ENCODE measurements at places on chromosomes 13 and 19. TPM values are rescaled to one million over a fixed set of nuclear protein-coding genes. Genes with fewer than 3 reads are reported as not detected.
A peak's percentile ranks its signal among the peaks of the same experiment; 100 is the strongest.

Gene ATP1A3
- not detected for total RNA-seq

DNA sequence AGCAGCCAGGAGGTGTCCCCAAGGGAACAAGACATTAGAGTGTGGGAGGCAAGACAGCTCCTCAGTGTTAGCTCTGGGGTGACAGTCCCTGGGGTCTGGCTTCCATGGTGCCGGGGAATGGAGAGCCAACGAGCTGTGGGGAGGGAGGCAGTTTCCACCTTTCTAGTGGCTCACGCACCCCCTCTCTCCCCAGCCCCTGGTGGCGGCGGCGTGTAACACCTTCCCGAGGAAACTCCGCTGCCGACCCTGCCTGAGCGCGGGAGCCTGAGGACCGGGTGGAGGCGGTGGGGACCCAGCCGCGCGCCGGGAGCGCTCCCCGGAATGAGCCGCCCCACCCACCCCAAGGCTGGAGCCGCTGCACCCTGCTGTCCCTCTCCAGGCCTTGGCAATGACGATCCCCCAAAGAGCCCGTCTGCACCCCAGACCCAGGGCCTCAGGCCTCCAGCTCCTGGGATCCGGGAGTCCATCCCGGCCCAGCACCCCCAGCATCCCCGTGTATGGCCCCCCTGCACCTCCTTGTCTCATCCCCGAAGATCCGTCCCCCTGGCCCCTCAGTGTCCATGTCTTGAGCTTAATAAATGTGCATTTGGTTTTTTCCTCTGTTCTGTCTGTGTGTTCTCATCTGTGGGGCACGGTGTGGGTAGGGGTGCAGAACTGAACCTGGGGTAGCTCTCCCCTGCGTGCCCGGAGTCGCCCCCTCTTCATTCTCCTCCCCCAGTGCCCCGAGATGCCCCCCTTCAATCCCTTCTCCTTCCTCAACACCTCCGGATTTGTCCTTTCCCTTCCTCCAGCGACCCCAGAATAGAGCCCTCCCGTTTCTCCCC lies 622 bp upstream of the FXYD5 start:
- no peak overlapping the region for H3K4me3 ChIP-seq
- no peaks in the 10 kb centered on the region for H3K27me3 ChIP-seq
- peaks cover 16% of the 10 kb centered on the region for H3K4me1 ChIP-seq
- peak overlapping the region; percentile 73 for H3K27ac ChIP-seq
- H3K36me3 ChIP-seq, result no peaks in the 10 kb centered on the region

GRCh38 chr13:50326811-50327210 lies 311.6 kb downstream of the KCNRG start:
- H3K27ac ChIP-seq, result no peak overlapping the region
- H3K4me1 ChIP-seq, result no peaks in the 10 kb centered on the region
- no peak overlapping the region for H3K4me3 ChIP-seq
- no peaks in the 10 kb centered on the region for H3K36me3 ChIP-seq
- H3K27me3 ChIP-seq, result no peaks in the 10 kb centered on the region

Gene GPR183
- 3.0 TPM for total RNA-seq

Gene PSPN
- 2.1 TPM for total RNA-seq

DNA sequence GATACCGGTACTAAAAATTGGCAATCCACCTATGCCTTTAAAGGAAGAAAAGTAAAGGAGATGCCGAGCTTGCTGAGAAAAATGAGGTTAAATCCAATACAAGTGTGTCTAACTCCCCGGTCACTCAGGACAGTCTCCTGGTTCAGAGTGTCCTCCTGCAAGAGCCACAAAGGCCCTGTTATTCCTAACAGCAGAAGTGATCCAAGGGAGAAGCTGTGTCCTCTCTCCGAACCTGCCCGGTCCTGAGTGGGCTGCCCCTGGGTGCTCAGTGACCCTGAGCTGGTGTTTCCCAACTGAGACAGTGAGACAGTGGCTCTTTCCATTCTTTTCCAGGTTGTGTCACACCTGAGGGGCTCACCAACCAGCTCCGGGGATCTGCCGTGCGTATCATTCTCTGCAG lies 4.8 kb downstream of the GJB6 start:
- no peaks in the 10 kb centered on the region for H3K36me3 ChIP-seq
- H3K4me1 ChIP-seq, result no peaks in the 10 kb centered on the region
- no peak overlapping the region for H3K27ac ChIP-seq
- H3K4me3 ChIP-seq, result no peak overlapping the region

Gene APOC4
- not detected for total RNA-seq

Gene FUT1
- total RNA-seq, result 2.2 TPM

DNA sequence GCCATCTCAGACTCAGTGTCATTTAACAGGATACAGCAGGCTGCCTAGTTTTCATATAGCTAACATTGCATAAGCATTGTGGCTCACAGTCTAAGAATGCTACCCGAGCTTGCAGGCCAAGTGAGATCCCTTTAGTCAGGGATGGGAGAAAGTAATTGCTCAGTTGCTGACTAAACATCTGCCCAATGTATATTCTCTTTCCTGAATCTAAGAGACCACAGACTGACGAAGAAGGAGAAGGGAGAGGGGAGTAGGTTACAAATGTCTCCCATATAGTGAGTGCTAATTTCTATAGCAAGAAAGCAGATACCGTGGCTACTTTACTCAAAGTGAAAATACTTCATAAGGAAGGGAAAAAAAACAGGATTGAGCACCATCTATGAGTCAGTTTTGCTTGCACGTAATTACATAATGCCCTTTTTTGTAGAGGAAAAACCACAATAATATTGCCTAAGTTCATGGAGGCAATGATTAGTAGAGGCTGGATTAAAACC lies 453.9 kb downstream of the COG6 start:
- no peak overlapping the region for H3K4me3 ChIP-seq
- H3K4me1 ChIP-seq, result no peaks in the 10 kb centered on the region
- H3K27ac ChIP-seq, result no peak overlapping the region

Data from thyroid gland (tissue), 4 donors.